ENCODE measurements at places on chromosomes 1 and 21. TPM values are rescaled to one million over a fixed set of nuclear protein-coding genes. Genes with fewer than 3 reads are reported as not detected.

The ESRRG gene
- not detected for total RNA-seq

The LUZP1 gene
- total RNA-seq, result 25.9 TPM

The CFAP141 gene
- total RNA-seq, result not detected

The GJC2 gene
- total RNA-seq, result 0.45 TPM

The SMCP gene
- not detected for total RNA-seq

The STIL gene
- total RNA-seq, result 9.8 TPM

The EDN2 gene
- 3.3 TPM for total RNA-seq

The B3GALT5 gene
- total RNA-seq, result 0.24 TPM

The PYGO2 gene
- 23.6 TPM for total RNA-seq

The C1QTNF12 gene
- 1.4 TPM for total RNA-seq

The PMF1 gene
- total RNA-seq, result 60.2 TPM

The IBA57 gene
- total RNA-seq, result 7.4 TPM

The FMOD gene
- 0.01 TPM for total RNA-seq

The APP gene
- 291 TPM for total RNA-seq

The SPRR2B gene
- not detected for total RNA-seq

The ANXA9 gene
- 0.83 TPM for total RNA-seq

All from A549 treated with CpdA at 1 μM for 4 hours (cell line).